ENCODE measurements at places on chromosomes 7 and 10.

DNA sequence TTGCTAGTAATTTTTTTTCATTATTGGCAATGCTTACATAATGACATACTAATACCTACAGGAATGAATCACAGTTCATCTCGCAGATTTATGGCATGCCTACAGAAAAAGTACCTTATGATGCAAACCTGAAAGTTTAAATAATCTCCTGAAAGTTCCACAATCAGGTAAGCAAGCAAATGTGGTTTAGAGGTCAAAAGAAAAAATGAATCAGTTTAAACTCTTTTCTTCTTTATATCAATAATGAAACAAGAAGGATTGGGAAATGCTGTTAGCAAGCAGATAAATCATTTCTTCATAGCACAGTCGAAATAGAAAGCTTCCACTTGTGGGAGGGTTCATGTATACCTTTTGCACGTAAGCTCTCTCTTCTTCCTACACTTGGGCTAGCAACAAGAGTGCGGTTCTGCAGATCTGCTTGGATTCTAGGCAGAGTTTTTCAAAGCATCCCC, 53.7 kb upstream of the MTPN start:
- no peak for DNase-seq

DNA sequence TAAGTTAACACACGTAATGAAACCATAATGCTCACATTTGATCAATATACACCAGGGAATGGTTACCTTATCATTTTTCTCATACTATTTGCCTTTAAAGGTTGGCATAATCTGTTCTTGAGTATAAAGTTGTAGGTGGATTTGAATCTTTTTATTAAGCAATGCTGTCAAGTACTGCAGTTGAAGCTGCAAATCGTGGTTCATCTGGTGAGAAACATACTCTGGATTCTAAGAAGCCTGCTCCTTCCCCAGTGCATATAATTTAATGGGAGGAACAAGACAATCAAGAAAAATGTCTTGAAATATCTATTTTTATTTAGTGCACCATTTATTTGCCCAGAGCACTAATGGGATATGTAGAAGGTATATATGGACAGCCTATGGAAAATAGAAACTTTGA, 68.7 kb upstream of the DLX6 start:
- DNase-seq, result no peak

DNA sequence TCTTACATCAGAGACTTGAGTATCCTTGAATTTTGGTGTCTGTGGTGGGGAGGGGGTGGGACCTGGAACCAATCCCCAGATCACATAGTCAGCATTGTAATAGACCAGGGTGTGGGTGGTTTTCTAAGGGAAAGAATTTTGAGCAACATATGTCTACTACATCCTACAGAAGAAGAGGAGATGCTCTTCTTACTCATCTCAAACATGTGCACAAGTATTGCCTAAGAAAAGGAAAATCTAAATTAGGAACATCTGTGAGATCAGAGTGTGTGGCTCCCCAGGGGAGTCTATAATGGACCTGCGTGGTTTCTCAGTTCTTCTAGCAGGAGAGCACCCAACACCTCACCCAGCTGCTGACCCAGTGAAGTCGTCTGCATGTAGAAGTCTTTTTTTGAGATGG, 148.8 kb downstream of the CCDC3 start:
- DNase-seq, result no peak

DNA sequence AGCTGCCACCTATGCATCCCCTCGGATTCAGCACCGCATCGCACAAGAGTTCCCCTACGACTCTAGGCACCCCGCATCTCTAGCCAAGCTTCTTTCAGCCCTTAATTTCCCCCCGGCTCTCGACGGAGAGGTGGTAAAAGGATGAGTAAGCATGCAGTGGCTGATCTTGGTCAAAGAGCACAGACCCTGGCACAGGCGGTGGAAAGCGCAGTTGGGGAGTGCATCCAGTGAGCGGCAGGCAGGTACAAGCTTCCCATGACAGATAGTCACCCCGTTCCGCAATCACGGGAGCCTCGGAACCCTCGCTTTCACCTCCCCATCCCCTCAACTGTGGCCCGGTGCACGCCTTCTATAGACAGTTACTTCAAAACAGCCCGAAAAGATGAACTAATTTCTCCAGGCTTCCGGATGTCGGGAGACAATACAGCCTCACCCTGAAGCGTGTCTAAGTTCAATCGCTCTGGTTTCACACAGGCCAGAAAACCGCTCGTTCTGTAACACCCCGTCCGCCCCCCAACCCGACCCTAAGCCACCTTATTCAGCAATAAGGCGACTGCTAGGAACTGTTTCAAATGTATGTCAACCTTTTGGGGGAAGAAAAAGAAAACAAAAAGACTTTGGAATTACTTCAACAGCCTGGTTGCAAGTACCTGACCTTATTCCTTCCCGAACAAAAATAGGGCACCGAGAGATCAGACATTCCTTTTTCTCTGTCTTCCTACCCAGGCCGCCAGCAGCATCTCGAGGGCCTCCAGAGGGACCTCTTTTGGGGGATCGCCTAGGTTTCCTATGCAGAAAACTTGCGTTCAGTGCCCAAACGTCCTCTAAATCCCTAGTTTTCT, 1.4 kb downstream of the RHEB start:
- peak; percentile 51 for DNase-seq

- no peak for DNase-seq
Observed at GRCh38 chr10:21757185-21757901, 223.3 kb downstream of the MLLT10 start.

DNA sequence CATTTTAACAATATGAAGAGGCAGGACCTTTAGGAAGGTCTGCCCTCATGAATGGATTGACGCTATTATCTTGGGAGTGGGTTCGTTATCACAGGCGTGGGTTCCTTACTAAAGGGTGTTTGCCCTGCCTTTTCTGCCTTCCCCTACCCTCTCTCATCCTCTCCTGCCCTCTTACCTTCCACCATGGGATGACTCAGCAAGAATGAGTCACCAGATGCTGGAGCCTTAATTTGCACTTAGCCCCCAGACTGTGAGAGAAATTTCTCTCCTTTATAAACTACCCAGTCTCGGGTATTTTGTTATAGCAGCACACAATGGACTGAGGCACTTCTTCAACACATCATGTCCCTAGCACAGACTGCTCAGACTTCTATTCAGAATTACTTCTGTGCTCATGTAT, 31.4 kb upstream of the ZNF32 start:
- DNase-seq, result no peak
